ENCODE measurements at places on chromosomes 16 and 17.
A peak's percentile ranks its signal among the peaks of the same experiment; 100 is the strongest.

DNA sequence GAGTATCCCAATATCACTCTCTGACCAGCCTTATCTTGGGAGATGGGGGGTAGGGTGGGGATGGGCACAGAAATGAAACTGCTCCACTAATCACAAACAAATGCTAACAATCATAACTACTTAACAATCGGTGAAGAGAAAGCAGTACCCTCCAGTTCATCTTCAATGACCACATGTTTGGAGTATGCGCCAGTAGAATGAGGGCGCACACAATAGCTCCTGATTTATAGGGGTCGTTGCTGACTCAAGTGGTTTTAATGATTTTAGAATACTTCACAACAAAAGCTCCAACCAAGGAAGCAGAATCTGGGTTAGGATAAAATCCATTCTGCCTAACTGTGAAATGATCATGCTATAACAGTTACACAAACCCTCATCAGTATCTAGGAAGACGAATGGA lies 184.4 kb downstream of the AATF start:
- DNase-seq, result no peak

- DNase-seq, result peak; percentile 92
These were observed 41.1 kb upstream of the KLHDC4 start for GRCh38 chr16:87806641-87807546.

DNA sequence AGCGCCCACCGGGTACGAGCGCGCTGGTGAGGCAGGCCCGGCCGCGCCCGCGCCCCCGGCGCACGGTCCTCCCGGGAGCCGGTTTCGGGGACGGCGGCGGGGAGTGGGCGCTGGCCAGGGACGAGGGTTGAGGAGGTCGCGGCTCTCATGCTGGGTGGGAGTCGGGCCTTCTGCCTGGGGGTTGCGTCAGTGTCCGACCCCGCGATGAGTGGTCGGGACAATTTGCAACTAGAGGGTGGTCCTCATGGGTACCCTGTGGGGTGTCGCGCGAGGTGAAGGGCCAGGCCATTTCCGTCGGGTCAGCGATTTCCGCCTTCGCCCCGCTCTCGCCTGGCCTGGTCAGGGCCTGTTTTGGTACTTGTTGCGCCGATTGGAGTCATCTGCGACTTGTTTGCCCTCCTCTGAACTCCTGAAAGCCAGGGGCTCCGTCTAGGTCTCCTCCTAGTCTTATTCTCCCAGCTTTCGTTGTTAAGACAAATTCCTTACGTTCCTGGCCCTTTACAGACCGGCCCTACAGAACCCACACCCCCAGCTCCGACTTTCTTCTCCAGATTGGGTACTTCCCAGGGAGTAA lies 14.9 kb downstream of the NAA60 start:
- DNase-seq, result no peak

DNA sequence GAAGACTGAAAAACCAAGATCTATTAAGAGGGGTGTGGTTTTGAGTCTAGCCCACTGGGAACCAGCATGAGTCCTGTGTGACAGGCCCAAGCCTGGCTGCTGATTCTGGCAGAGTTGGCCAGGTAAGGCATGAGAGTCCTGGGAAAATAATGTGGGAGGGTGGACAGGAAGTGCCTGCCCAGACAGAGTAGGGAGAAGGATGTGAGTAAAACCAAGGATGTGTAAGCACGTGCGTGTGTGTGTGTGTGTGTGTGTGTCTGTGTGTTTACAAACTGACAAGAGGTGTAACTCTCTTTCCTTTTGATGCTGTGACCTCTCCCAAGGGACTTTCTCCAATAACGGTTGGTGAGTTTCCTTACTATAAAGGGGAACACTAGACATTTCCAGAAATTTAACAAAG lies 15.6 kb upstream of the TEX2 start:
- no peak for DNase-seq

- DNase-seq, result no peak
These were observed 2.0 kb upstream of the CCDC42 start for GRCh38 chr17:8746501-8747236.

GRCh38 chr17:79655672-79656290 lies 44.9 kb upstream of the RBFOX3 start:
- no peak for DNase-seq

GRCh38 chr17:4938069-4938491 lies 1.8 kb downstream of the SLC25A11 start:
- no peak for DNase-seq

GRCh38 chr16:86343796-86344585 lies 166.3 kb upstream of the FOXF1 start:
- DNase-seq, result no peak

DNA sequence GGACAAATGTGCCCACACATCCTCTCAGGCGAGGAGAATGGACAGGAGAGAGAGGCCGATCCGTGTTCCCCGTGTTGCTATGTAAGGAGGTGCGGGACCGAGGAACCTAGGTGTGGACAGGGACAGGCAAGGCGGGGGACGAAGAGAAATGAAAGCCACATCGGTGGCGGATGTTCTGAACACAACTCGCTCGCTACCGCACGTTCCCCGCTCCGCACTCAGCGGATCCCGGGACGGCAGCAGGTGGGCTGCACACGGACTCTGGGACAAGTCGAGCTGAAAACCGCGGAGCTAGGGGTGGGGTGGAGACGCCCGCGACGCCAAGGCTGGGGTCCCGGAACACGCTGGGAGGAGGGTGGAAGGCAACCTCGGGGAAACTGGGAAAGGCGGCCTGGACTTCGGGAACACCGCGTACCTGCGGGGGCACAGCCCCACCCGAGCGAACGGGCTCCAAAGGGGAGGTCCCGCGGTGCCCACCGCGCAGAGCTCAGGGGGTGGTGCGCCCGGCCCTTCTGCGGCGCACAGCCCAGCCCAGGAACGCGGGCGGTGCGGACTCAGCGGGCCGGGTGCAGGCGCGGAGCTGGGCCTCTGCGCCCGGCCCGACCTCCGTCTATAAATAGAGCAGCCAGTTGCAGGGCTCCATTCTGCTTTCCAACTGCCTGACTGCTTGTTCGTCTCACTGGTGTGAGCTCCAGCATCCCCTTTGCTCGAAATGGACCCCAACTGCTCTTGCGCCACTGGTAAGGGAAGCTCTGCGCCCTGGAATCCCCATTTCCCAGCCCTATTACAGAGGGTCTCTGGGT lies at the start of gene MT1E:
Gene MT1E (plus strand): TSS at position 642 of the 803 bp plus-strand sequence. CDS start 71 bp downstream, at position 713.
- DNase-seq, result no peak

- DNase-seq, result no peak
These were observed 339 bp downstream of the N4BP1 start for GRCh38 chr16:48609652-48610029.

GRCh38 chr16:85396879-85397871 lies 215.9 kb upstream of the GSE1 start:
- DNase-seq, result no peak

GRCh38 chr17:2204393-2204792 lies 99.2 kb downstream of the SMG6 start:
- no peak for DNase-seq

DNA sequence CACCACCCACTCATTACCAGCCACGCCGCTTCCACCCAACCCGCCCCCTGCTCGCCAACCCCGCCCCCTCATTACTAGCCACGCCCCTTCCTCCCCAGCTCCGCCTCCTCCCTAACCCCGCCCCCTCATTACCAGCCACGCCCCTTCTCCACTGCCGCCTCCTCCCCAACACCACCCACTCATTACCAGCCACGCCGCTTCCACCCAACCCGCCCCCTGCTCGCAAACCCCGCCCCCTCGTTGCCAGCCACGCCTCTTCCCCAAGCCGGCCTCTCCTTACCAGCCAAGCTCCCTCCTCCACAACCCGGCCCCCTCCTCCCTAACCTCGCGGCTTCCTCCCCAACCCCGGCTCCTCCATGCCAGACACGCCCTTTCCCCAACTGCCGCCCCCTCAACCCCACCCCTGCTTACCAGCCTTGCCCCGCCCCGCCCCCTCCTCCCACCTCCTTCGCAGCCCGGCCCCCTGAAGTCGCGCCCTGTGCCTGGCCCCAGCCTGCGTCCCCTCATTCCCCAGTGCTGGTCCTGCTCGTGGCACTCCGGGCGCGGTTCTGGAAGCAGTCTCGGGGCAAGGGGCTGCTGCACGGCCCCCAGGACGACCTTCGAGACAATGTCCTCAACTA lies 7.3 kb downstream of the SLC22A31 start:
- peak; percentile 89 for DNase-seq

DNA sequence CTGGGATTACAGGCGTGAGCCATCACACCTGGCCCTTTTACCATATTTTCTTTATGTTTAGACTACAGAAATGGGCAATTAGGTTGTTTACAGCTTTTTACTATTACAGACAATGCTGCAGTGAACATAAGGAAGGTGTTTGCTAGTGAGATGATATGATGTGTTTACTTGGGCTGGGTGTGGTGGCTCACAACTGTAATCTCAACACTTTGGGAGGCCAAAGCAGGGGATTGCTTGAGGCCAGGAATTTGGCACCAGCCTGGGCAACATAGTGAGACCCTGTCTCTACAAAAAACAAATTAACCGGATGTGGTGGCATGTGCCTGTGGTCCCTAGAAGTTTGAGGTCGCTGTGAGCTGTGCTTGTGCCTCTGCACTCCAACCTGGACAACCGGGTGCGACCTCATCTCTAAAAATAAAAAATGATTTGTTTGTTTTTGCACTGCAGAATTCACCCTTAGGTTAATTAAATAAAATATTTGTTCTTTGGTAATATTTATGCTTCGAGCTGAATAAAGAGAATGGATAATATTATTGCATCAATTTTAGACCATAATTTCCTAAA lies 15.0 kb downstream of the PAFAH1B1 start:
- no peak for DNase-seq

GRCh38 chr17:59914274-59914854 lies 21.4 kb downstream of the RPS6KB1 start:
- DNase-seq, result peak; percentile 15

DNA sequence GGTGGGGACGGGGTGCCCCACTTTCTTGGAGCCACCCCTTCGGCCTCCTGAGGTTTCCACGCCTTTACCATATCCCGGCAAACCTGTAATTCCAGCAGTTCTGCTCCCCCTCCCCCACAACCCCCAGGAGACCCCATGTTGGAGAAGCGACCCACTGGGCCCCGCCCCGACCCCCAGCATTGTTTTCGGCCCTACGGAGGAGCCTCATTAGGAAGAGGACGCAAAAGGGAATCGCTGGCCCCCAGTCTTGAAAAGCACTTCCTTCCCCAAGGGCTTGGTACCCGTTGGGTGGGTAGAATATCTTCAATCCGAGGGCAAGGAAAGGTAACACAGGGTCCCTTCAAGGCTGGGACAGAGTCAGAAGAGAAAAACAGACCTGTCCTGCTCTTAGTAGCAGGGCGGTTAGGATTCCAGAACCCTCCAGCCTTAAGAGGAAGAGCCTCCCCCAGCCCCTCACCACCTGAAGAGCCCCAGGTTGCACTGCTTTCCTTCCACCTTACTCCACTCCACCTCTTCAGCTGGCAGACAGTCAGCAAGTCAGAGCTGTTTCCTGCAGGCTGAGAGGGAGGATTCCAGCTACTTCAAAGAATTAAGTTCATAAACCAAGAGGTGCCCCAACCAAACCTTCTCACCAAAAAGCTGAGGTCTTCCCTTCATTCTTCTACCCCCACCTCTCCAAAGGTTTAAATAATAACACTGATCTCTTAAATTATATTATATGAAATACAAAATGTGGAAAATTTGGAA lies 803 bp upstream of the TLCD2 start:
- no peak for DNase-seq

DNA sequence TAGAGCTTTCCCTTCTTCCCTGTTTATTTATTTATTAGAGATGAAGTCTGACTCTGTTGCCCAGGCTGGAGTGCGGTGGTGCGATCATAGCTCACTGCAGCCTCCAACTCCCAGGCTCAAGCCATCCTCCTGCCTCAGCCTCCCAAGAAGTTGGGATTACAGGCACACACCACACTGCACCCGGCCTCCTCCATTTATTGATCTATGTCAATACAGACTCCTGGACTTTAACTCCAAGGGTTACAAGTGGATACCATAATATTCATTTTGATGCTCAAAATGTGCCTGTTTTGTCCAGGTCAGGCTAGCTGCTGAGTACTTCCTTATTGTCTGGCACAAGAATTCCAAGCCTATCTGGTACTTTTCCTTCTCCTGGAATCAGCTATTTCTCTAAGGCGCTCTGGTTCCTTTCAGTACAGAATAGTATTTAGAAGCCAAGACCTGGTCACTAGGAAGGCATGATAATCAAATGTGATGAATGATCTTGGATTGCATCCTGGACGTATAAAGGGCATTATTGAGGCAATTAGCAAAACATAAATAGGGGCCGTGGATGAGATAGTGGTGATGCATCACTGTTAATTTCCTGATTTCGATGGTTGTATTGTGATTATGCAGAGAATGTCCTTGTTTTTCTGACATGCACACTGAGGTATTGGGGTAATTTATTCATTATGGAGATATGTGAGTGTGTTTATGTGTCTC lies 21.7 kb downstream of the IL4R start:
- DNase-seq, result no peak

DNA sequence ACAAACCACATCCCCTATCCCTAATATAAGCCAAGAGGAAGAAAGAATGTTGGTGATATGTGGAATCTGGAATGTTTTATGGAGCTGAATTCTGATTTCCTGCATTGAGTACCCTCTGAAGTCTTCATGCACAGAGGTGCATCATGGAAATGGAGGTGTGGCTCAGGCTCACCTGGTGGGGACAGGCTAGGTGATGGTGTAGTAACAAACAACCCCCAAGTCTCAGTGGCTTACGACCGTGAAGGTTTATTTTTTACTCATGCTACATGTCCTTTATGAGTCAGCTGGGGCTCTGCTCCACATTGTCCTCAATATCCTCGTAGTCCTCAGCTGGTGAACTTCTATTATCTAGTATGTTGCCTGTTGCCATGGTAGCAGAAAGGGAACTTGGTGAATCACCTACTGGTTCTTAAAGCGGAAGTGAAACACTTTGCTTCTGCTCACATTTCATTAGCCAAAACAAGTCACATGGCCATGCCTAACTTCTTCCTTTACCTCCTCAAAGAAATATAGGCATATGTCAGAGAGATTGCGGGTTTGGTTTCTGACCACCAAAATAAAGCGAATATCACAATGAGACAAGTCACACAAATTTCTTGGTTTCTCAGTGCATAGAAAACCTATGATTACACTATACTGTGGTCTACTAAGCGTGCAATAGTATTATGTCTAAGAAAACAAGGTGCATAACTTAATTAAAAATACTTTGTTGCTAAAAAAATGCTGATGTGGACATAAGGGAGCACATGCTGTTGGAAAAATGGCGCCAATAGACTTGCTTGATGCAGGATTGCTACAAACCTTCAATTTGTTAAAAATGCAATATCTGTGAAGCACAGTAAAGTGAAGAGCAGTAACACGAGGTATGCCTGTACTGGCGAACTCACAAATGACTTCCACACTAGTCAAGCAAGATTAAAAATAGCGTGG lies at the start of gene PMFBP1:
Gene PMFBP1 (minus strand): TSS at position 51 of the 930 bp plus-strand sequence. CDS start 947 bp downstream, outside the sequence.
- peak; percentile 8 for DNase-seq

- DNase-seq, result peak; percentile 65
These were observed 4.0 kb upstream of the MEAK7 start for GRCh38 chr16:84508502-84508901.

DNA sequence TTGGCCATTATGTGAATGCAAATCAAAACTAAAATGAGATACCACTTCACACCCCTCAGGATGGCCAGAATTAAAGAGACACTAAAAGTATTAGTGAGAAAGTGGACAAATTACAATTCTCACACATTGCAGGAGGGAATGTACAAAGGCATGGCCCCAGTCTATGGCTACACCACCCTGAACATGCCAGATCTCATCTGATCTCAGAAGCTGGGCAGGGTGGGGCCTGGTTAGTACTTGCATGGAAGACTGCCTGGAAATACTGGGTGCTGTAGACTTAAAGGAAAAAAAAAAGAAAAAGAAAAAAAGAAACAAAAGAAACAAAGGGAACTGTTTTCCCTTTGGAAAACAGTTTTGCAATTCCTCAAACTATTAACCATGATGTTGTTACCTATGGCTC lies 97.0 kb upstream of the RBL2 start:
- DNase-seq, result no peak
